ENCODE measurements at places on chromosomes 3 and 15.

DNA sequence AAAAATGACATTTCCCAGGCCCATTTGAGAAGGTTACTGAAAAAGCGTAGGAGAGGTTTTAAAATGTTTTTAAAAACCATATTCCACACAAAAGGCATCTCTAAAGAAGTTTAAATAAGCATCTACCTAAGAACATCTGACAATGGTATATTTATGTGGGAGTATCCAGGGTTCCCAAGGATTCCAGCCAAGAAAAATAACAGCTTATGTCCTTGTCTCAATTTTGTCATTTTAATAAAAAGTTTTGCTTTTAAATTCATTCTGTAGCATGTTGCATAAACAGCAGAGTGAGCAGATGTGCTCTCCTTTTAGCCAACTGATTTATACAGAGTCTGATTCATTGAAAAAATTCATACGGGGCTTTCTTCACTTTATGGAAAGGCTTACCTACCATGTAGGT is 129.9 kb downstream of the LRRC3B start:
- DNase-seq, result no peak

DNA sequence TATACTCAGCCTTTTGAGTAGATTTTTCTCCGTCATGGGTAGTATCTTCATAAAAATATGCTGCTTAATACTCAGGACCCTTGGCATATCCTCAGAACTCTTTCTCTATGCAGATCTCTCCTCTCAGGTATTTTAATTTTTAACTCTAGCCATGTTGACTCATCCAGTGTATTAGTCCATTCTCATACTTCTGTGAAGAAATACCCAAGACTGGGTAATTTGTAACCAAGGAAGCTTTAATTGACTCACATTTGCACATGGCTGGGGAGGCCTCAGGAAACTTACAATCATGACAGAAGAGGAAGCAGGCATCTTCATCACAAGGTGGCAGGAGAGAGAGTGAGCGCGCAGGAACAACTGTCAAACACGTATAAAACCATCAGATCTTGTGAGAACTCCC is 129.3 kb upstream of the CD96 start:
- no peak for DNase-seq

GRCh38 chr3:111314898-111315297 is 227.1 kb upstream of the CD96 start:
- no peak for DNase-seq

- DNase-seq, result no peak
Observed at GRCh38 chr15:64017591-64018163, 28.6 kb downstream of the DAPK2 start.

DNA sequence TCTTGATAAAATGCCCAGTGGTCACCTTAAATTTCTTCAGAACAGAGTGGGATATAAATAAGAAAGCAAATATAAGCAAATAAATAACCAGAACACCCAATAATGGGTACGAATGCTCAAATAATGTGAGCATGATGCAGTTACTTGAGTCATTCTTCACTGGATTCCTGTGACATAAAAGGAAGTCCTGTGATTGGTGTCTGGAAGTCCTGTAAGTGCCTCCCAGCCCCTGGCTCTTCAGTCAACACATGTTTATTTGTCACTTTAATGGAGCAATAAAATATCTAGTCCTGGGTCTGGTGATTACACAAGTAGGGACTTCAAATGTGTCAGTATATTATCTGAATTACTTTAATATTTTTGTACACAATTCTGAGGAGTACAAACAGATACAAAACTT is 30.4 kb downstream of the TMEM212 start:
- DNase-seq, result no peak

GRCh38 chr3:44833394-44833793 is 28.3 kb upstream of the TMEM42 start:
- no peak for DNase-seq

- DNase-seq, result no peak
Observed at GRCh38 chr3:155884292-155884691, 13.8 kb downstream of the GMPS start.

DNA sequence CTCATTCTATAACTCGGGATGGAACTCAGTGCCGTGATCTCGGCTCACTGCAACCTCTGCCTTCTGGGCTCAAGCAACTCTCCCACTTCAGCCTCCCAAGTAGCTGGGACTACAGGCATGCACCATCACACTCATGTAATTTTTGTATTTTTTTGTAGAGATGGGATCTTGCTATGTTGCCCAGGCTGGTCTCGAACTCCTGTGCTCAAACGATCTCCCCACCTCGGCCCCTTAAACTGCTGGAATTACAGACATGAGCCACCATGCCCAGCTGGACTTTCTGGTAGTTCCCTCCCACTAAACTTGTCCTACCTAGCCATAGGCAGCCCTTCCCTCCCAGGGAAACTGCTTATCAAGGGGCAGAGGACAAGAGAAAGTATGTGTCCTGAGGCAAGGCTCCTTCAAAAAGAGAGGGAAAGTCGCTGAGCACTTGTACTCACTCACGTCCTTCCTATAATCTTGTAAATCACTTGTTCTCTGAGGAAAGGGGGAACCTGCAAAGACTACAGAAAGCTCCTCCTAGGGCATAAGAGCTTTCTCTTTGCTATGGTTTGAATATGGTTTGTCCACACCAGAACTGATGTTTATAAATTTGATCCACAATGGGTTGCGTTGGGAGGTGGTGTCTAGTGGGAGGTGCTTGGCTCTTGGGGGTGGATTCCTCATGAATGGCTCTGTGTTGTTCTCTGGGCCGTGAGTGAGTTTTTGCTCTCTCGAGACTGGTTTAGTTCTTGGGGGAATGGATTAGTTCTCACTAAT is 13.6 kb upstream of the TBL1XR1 start:
- DNase-seq, result no peak

DNA sequence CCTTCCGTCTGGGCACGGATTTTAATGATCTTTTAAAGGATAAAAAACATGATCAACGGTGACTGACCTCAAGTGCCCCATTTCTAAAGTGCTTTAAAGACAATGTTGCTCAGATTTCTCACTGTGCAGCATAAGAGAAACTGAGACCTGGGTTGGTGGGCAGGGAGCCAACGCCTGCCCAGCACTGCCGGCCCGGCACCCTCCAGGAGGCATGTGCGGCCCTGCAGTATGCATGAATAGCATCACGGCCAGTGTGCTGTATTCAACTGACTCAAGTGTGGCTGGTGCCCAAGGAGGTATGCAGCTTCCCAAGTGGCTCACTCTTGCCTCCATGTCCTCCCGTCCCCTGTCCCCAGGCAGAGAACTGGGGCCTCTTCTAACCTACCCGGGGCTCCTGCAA is 30.3 kb downstream of the SEC61A1 start:
- no peak for DNase-seq

- DNase-seq, result peak; percentile 76
Observed at GRCh38 chr3:57755368-57755675, 787 bp upstream of the SLMAP start.

- no peak for DNase-seq
Observed at GRCh38 chr15:48541341-48542278, 103.9 kb downstream of the FBN1 start.

DNA sequence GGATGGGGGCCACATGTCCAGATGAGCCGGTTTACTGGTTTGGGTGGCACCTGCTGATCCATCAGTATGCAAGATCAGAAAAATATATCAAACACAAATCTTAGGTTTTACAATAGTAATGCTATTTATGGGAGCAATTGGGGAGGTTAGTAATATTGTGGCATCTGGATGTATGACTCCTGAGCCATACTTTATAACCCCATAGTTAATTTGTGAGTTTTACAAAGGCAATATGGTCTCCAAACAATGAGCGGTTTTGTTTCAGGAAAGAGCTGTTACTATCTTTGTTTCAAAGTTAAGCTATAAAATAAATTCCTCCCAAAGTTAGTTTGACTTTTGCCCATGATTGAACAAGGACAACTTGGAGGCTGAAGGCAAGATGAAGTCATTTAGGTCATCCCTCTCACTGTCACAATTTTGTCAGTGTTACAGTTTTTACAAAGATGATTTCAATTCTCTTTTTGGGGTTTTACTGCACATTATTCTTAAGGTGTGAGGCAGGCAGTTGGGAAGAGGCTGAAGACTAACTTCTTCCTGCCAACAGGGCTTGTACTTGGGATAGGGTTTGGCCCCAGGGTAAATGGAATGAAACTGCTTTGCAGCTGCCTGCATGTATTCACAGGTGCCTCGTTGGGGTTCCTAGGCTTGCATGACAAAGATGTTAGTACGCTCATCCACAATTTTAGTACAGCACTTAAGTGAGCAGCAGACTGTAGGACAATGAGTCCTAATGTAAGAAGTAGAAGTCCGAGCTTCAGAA is 296.6 kb upstream of the NDN start:
- DNase-seq, result no peak

- no peak for DNase-seq
Observed at GRCh38 chr3:5116538-5116937, 5.6 kb upstream of the ARL8B start.

DNA sequence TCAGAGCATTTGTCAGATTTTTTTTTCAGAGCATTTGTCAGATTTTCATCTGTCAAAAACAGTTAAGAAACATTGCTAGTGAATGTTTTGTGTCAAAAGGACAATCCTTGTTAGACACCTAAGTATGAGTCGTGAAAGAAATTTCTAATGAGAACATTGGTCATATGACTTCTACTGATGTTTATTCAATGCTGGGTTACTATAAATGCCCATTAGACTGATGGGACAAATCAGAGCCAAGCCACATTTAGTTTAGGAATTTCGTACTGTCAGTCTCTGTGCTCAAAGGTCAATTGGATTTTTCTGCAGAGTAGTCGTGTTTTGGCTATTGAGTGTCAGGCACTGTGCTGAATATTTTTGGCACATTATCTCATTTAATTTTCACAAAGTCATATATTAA is 31.6 kb downstream of the TSC22D2 start:
- no peak for DNase-seq

GRCh38 chr15:99213187-99213811 is 36.1 kb downstream of the TTC23 start:
- peak; percentile 40 for DNase-seq

DNA sequence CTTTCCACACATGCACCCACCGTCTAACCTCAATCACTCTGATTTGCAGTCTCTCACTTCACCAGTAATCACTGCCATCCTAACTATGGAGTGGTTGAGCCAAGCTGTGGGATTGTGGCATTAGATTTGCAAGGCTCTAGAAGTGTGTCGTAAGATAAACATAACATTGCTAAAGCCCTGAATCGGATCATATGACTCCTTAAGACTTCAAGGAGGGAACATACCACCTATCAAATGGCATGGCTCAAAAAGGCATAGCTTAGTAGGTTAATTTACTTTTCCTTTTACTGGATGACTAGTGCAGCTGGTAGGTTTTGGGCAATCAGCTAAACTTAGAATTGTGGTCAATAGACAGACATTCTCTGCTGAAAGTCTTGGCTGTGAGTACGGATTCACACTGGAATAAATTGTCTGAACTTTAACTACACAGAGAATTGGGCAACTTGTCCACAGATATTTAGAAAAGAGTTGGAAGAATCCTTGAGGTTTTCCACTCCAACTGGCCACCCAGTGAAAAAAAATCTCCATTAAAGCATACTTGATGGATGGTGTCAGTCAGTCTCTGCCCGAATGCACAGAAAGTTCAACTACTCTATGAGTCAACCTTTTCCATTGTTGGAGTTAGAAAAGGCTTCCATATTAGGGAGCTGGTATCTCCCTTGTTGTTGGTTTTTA is 476.7 kb upstream of the CBLB start:
- DNase-seq, result no peak
